IPS-NIHi11 (cell line): ENCODE measurements at places on chromosomes 5 and 9.

DNA sequence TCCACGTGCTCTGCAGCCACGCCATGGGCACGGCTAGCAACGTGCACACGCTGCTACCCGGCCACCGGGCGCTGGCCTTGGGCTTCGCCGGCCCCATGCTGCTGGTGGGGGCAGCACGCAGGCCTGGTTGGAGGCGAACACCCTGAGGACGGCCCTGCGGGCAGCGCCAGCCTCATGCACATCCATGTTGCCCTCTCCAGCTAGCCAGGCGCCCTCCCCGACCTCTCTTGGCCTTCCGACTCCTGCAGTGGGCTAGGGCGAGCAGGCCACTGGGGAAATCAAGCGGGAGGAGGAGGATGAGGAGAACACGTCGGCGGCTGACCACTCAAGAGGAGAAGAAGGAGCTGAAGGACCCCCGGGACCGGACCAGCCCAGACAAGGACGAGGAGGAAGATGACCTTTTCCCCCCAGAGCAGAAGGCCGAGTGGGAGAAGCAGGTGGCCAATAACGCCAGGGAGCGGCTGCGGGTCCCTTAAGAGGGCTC lies 73.3 kb downstream of the INSL6 start:
- no peak for DNase-seq

DNA sequence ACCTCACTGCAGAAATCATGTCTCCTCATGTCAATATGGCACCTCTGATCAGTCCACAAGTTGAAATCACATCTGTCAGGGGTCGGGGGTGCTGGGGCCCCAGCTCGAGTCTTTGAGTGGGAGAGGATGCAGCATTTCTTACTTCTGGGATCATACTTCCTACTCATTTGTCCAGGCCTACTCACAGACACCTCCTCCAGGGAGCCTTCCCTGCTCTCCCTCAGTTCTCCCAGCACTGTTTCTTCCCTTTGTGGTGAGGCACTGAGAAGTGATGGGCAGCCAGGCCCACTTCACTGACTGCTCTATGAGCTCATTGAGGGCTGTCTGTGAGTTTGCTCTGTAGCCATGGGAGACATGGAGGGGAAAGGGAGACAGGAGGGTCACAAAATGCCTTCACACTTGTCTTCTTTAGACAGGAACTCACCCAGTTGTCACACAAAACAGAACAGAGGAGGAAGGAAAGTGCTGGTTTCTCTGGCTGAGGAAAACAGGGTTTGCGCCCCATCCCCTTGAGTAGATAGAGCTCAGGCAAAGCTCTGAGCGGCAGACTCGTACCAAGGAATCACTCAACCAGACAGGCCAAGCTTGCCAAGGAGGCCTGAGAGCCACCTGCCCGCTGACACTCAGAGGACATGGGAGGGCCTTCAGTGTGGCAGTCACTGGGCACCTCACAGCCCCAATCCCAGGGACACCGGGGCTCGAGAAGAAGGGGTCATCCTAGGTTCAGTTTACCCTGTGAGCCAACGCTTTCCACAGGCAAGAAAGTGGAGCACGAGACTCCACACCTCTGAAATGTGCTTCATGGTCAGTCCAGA lies 152.9 kb downstream of the GABBR2 start:
- no peak for DNase-seq

DNA sequence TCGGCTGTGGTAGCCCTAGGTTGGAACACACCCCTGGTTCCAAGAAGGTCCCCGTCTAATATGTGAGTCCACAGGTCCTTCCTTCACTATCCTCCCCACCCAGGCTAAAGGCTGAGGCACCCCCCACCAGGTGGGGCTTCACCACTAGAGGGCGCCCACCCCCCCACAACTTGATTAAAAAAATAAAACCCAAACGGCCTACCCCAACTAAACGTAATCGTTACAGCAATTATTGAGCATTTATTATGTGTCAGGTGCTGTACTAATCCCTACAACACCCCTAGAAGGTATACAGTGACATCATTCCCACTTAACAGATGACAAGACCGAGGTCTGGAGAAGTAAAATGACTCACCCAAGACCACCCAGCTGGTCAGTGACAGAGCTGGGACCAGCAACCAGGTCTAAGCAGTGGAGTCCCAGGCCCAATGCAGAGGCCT lies 65.0 kb downstream of the FGF18 start:
- peak; percentile 85 for DNase-seq

DNA sequence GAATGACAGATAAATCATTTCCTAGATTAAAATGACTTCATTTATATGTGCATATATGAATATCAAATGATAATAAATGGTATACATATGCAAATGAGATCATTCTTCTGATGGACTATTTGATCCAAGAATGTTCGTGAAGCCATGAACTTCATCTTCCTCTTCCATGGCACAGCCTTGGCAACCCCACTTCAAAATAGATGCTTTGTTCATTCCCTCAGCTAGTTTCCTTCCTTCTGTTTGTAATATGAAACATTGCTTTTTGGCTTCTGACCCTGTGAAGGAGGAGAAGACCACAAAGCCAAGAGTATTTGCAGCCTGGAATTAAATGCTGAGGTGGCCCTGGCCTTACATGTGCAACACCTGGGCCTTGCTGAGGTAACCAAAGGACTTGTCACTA lies 106.8 kb upstream of the LIFR start:
- DNase-seq: no peak

- no peak for DNase-seq
These were observed 296.2 kb downstream of the ARHGEF28 start for GRCh38 chr5:73922224-73922623.
